Left forelimb (tissue), 1 donor: ENCODE measurements at places on chromosomes 3 and 15.

GRCh38 chr15:81185631-81186295 is 10.9 kb upstream of the IL16 start:
- DNase-seq = no peak

GRCh38 chr3:39290255-39290654 is 10.4 kb upstream of the CX3CR1 start:
- no peak for DNase-seq

GRCh38 chr15:58362262-58362922 is 69.4 kb upstream of the LIPC start:
- DNase-seq = no peak

GRCh38 chr15:32700501-32701150 is 17.2 kb upstream of the GREM1 start:
- no peak for DNase-seq

DNA sequence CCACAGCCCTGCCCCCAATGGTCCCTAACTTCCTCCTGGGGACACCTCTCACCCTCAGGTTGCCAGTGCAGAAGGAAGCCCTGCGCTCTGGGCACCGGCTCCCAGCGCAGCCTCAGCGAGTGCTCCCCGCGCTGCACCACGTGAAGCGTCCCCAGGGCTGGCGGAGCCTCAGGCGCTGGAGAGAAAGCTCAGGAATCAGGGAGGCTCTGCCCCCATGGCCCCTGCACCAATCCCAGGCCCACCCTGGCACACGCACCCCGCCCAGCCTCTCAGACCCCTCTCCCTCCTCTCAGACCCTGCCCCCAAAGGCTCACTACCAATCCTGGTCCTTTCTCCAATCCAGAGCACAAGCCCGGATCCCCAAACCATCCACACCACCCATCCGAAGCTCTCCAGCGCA is 6.9 kb downstream of the COL7A1 start:
- DNase-seq = no peak

GRCh38 chr3:149339931-149340309 is 6.5 kb upstream of the TM4SF18 start:
- no peak for DNase-seq

DNA sequence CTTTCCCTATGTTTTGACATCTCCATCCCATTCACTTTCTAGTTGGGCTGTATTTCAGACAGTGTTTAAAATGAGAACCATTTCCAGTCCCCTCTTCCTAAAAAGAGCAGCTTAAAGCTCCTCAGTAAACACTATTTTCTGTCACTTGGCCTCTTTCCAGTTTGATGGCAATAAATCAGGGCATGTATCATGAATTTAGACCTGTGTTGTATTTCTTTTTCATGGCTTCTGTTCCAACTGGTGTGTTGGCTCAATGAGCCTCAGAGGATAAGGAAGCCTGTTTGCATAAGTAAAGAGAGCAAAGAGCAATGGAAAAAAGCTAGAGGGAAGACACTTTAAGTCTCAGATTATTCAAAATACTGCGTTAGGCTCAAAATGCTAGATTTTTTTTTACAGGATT is 7.2 kb downstream of the CCDC80 start:
- DNase-seq = no peak

DNA sequence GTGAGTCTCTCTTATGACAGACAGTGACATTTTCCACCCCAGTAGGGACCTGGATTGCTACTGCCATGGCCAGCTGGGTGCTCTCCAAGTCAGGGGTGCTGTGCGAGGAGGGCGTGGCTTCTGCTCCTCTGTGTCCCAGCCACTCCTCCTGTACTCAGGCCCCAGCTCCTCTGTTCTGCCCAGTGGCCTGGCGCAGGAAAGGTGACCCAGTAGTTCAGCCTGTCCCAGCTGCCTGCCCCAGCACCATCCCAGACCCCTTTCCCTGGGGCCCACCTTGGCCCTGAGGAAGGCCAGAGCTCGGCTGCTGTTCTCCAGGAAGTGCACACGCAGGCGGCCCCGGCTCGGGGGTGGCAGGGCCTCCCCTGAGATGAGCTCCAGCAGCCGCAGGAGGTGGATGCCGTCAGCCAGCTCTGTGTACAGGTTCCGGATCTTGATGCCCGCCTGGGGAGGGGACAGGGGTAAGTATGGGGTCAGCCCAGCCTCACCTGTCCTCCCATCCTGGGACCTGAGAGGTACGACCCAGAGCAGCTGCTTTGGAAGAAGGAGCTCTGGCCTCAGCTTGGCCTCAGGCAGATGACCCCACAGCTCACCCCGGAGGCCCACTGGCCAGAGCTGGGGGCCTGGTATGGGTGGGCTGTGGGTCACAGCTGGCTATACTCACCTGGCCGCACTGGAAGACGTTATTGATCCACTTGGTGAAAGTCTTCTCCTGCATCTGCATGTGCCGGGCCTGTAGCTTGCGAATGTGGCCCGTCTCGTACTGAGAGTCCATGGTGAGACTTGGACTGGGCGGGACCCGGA is 1.0 kb downstream of the SPTBN5 start:
- no peak for DNase-seq

GRCh38 chr3:23653647-23654525 is 151.9 kb upstream of the UBE2E1 start:
- DNase-seq = no peak

- no peak for DNase-seq
Measured at GRCh38 chr15:26892182-26892518, 25.3 kb downstream of the GABRA5 start.
